ENCODE measurements at places on chromosomes 1 and 21.

DNA sequence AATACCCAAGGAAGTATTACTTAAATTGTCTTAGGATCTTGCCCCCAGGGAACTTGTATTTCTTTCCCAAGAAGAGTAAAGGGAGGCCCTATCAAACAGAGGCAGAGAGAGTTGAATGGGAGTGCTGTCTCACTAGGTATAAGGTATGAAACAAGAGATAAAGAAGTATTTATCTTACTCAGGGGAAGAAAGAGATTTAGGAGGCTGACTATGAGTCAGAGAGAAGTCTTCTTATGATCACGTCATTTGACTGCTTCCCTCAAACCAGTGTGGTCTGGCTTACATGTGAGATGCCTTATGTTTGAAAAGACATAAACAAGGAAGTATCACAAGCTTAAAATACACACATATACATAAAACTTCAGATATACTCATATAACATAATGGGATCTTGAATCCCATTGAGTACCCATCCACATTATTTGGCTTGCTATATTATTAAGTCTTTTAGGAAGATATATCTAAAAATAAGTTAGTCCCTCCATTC is 29.6 kb downstream of the DUSP10 start:
- no peak for DNase-seq

- DNase-seq, result no peak
Observed at GRCh38 chr21:31493350-31493880, 149.4 kb upstream of the TIAM1 start.

- peak; percentile 23 for DNase-seq
Observed at GRCh38 chr1:159854693-159855192, 7.7 kb downstream of the VSIG8 start.

GRCh38 chr1:204464187-204464631 is 30.4 kb downstream of the PIK3C2B start:
- DNase-seq, result no peak

DNA sequence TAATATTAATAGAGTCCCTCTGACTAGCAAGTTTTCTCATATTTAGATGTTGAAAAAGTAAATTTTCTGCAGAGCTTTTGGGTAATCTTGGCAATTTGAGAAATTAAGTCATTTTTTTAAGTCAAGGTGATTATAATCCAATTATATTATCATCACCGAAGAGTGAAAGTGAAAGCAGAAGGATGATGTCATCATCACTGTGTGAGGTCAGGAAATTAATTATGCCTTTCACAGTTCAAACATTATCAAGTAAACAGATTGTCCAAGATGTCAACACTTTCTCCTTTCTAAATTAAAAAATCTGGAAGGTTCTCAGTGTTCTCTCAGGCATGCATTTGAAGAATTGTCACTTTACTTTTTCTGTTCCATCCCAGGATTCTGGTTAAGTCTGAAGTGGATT is 296.0 kb downstream of the TBX15 start:
- DNase-seq, result no peak

DNA sequence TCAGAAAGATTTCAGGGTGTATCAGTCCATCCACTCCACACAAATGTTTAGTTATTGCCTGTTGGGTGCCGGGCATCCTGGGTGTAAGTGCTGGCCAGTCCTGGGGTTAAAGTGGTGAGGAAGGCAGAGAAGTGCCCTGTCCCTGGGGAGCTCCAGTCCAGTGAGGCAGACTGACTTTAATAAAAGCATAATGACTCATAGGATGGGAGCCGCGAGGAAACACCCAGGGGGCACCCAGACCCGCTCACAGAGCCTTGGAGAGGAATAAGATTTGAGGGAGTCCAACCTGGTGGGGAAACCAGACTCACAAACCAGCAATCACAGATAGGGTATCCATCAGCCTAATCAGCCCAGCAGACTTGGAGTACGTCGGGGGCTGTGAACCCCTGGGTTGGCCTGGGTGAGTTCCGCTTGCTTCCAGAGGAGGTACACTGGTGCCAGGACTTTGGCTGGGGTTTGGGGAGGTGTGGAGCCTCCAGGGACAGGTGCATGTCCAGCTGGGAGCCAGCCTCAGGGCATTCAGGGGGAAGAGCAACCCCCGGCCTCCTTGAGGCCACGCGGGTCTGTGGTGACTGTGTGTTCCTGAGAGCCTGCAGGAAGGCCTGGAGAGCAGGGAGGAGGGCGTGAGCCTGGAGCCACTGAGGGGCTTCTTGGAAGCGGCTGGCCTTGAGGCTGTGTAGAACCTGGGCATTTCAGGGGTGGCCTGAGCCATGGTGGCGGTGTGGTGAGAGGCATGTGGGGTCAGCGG is 3.7 kb downstream of the PEAR1 start:
- no peak for DNase-seq

DNA sequence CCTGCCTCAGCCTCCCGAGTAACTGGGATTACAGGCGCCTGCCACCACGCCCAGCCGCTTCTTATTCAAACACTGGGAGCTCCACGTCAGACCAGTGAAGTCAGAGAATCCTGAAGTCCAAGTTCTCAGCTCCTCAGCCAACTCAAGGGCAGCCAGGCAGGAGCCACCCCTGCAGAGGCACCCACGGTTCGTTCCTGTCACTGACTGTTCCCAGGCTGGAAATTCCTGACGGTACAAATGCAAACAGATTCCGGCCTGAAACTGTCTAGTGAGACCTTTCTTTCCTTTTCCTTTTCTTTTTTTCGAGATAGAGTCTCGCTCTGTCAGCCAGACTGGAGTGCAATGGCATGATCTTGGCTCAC is 11.7 kb downstream of the SLC35E2B start:
- DNase-seq, result no peak

GRCh38 chr1:160009081-160009480 is 22.7 kb downstream of the PIGM start:
- no peak for DNase-seq

GRCh38 chr21:14245711-14246110 is 29.8 kb downstream of the RBM11 start:
- DNase-seq, result no peak

DNA sequence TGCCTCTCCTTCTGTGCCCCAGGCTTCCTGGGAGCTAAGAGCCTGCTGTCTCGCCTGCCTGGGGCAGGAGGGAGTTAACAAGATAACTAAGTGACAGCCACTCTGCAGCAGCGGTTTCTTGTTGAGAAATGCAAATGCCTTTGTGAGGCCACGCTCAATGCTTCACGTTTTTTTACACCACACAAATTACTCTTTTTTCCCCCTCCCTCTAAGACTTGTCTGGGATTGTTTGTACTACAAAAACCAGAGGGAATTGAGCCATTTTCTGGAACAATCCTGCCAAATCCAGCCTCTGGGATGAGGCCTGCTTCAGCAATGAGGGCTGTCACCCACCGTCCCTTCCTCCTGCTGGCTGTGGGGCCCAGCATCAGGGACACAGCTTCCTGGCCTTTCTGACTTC is 119.6 kb downstream of the ACTL8 start:
- no peak for DNase-seq

- no peak for DNase-seq
Observed at GRCh38 chr21:14762734-14763694, 216.9 kb upstream of the SAMSN1 start.

- DNase-seq, result no peak
Observed at GRCh38 chr1:173499729-173500128, 22.6 kb downstream of the PRDX6 start.

DNA sequence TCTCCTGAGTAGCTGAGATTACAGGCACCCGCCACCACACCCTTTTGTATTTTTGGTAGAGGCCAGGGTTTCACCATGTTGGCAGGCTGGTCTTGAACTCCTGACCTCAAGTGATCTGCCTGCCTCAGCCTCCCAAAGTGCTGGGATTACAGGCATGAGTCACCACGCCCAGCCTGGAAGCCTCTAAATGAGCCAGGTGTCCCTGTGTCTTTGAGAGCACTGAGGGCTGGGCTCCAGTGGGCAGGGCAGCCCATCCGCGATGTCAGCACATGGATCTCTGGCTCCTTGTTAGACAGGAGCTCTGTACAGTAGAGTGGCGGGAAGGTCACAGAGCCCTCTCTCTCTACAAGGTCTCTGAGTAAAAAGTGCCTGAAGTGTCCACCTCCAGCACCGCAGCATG is 124.3 kb downstream of the PGBD5 start:
- DNase-seq, result no peak

- no peak for DNase-seq
Observed at GRCh38 chr1:64861611-64862010, 104.7 kb downstream of the JAK1 start.

- no peak for DNase-seq
Observed at GRCh38 chr1:85243372-85243771, 16.1 kb downstream of the C1orf52 start.

DNA sequence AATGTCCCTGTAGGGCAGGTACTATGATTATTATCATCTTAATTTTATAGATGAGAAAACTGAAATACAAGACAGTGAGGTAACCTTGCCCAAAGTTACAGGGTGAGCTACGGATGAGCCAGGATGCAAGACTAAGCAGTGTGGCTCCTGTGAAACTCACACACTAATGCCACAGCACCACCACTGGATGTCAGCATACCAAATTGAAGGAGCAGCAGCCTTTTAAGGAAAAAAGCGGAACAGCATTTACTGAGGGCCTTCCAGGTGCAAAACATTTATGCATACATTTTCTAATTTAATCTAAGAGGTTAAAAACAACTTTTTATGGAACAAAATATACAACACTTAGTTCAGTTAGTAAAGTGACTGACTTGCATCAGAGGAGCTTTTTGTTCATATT is 41.7 kb downstream of the SEC16B start:
- DNase-seq, result no peak

DNA sequence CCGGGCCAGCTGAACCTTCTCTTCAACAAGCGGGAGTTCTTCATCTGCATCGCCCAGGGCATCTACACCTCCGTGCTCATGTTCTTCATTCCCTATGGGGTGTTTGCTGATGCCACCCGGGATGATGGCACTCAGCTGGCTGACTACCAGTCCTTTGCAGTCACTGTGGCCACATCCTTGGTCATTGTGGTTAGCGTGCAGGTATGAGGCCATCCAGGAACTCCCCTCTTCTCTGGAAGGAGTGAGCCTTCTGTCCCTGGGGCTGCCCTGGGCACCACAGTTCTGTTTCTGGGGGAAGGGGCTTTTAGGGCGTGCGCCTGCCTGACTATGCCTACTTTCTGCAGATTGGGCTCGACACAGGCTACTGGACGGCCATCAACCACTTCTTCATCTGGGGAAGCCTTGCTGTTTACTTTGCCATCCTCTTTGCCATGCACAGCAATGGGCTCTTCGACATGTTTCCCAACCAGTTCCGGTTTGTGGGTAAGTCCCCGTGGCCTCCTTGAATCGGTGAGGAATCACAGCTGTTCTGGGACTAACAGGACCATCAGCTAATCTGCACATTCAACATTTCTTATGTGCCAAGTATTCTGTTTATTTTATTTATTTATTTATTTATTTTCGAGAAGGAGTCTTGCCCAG is 21.1 kb downstream of the ATP8B2 start:
- DNase-seq, result no peak

GRCh38 chr1:3708791-3709190 is 43.5 kb upstream of the CCDC27 start:
- no peak for DNase-seq

DNA sequence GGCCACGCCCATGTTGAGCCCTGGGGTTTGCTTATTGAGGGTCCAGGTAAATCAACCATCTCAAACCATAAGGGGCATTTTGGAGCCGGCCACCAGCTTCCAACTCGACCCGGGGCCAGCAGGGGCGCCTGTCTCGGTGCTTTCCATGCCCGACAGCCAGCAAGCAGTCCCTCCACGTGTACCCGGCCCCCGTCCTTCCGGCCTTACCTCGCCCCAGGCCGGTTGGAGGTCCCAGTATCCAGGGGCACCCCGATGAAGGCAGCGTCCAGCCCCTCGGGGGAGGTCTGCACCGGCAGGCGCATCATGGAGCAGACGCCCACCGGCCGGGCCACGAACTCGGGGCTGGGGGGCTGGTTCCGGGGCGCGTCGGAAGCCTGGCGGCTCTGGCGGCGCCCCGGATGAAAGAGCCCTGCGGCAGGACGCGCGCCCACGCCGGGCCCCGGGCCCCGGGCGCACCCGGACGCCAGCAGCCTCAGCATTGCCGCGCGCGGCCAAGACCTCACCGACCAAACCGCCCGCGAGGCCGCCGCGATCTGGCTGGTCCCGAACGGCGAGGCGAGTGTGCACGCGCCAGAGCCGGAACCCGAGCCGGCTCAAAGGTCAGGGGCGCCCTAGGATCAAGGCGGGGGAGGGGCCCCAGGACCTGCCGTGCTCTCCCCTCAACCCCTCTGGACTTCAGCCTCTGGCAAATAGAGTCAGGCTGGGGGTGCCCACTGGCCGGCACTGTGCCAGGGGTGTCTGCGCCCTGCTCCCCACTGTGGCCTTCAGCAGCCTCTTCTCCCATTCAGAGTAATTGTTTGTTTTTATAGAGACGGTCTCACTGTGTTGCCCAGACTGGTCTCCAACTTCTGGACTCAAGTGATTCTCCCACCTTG is at the start of gene AGMAT:
TSS of gene AGMAT (minus strand) at position 563 of the 875 bp plus-strand sequence. CDS start at position 479, 84 bp downstream.
- DNase-seq, result no peak

GRCh38 chr1:100430325-100430756 is 78.0 kb downstream of the CDC14A start:
- no peak for DNase-seq

DNA sequence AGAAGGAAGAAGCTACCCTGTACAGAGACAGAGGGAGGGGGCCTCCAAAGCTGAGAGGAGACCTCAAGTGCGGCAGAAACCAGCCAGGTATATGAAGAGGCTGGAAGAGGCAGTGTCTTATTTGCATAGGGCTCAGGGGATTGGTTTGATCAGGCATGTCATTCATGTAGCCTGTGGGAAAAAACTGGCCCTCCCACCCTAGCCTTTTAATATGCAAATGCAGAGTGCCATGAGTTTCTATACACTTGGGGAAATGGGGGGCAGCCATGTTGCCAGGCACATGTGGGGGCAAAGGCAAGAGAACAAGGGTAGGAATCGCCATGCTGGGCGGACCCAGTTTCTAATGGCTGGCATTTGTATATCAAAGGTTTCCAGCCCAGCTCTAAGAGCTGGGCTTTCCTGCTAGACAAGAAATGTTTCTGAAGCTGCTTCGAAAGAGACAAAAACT is 172.7 kb downstream of the RASAL2 start:
- no peak for DNase-seq

DNA sequence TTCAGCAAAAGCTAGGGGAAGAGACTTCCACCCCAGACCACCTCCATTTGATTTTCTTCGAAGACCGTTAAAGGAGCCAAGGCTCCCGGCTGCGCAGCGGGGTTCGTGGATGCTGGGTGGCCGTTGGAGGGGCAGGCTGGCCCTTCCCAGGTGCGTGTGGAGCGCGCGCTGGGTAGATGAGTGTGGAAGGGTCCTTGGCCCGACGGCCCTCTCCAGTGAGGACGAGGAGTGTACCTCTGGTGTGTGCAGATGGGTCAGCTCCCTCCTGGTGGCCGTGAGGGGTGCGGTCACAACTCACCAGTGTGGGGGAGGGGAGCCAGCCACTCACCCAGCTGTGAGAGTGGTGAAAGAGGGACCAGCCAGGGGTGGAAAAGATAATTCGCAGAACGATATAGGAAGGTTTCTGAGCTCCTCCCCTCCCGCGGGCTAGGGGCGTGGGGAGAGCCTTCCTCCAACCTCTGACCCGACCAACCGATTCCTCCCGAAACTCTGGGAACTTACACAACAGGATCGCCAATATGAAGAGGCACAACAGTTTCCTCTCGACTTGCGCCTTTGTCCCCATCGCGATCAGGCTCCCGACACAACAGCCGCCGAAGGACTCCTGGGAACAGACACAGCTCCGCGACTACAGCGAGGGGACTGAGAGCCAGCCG is at the start of gene F11R:
TSS of gene F11R (minus strand) at position 644 of the 656 bp plus-strand sequence. CDS start at position 565, 79 bp downstream.
- no peak for DNase-seq

Measured in stimulated activated CD4-positive, alpha-beta T cell treated with anti-CD3 and anti-CD28 coated beads, Interleukin-1b, Interleukin-23, amount 100 ng/mL, for 1 hour (primary cell).